SK-N-SH treated with all-trans-retinoic acid at 6 μM for 48 hours (cell line): ENCODE measurements at places on chromosomes 4 and X.
A peak's percentile ranks its signal among the peaks of the same experiment; 100 is the strongest.

DNA sequence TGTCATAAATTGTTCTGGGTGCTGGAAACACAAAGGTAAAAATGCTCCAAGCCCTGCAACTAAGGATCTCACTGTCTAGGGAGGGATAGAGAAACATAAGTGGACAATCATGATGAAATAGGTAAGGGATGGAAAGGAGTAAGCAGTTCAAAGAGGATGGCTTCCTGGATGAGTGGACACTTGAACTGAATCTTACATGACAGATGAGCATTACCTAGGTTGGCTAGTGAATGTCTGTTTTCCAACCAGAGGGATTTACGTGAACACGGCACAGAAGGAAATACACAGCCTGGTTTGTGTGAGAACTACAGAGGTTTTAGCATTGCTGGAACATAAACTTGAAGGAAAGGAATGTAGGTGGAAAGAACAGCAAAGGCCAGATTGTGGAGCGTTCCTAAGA lies 150.2 kb upstream of the GALNT7 start:
- no peak for ATAC-seq

- ATAC-seq: no peak
These were observed 36.8 kb downstream of the VSIG4 start for GRCh38 chrX:66002824-66003680.

DNA sequence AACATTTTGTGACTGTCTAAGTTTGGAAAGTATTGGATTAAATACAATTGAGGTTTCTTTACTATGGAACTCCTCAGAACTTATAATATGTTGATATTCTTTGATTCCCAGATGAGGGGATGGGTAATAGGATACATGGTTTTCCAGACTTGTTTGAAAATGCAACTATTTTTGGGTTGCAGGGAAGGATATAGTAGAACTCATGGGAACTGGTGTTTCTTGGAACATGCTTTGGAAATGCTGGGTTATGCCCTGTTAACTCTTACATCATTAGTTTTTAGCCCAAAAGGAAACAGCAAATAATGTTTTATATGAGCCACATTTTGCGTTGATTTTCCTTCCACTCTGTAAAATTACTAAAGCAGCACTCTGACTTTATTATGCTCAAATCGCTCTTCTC lies 41.9 kb downstream of the HPF1 start:
- ATAC-seq: no peak

- no peak for ATAC-seq
These were observed 20.5 kb upstream of the GPR78 start for GRCh38 chr4:8559524-8560264.

DNA sequence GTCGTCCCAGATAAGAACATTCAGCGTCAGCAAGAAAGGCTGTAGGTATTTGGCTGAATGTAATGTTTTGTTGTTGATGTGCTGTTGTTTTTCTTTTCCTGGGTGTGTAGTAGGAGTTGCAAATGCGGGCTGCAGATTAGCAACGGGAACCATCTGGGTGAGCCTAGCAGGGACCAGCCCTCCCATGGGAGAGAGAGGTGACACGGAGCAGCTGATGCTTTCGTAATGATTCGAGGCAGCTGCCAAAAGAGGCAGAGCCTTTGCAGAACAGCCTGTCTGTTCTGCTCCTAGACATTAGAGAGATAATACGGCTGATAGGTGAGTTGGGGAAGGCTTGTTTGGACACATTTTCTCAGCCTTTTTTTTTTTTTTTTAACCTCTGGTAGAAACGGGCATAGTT lies 25.3 kb downstream of the ARSF start:
- no peak for ATAC-seq

- no peak for ATAC-seq
These were observed 130.8 kb upstream of the BMPR1B start for GRCh38 chr4:94626942-94627341.

- no peak for ATAC-seq
These were observed 34.7 kb downstream of the ADD1 start for GRCh38 chr4:2878346-2878745.

DNA sequence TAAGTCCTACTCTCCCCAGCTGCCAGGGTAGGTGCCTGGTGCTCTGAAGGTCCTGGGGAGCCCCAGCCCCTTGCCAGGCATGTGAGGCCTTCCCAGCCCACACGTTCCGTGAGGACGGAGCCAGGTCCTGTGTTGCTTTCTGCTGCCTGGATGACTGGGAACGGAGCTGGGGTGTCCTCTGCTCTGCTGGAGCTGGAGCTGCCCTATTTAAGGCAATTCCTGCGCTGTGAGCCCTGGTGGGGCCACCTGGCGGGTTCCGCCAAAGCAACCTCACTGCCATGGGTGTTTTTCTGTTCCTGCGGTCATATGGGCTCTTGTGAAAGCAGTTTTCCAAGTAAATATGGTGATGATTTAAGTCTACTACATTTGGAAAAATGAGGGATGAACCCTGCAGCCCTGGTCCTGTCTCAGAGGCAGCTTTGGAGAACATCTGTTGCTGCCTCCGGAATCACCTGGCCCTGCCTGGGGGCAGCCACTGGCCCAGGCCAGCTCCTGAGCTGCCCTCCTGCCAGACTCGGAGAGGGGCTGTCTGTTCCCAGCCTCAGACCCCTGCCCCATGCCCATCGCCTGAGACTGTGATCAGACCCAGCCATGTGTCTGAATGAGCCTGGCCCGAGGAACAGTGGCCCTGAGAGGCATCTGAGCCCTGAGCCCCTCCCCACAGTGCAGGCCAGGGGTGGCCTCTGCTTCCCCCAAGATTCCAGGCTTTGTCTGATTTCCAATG lies 33.2 kb downstream of the FGFRL1 start:
- no peak for ATAC-seq

- no peak; the same call in 2 of the 3 replicates for ATAC-seq
These were observed 32.6 kb upstream of the SPON2 start for GRCh38 chr4:1204828-1205585.

GRCh38 chr4:173367285-173367684 lies 3.5 kb upstream of the SAP30 start:
- ATAC-seq: no peak

- ATAC-seq: peak; percentile 88
These were observed 1411.1 kb upstream of the PCDH7 start for GRCh38 chr4:29309050-29309449.

GRCh38 chrX:15160558-15161095 lies 109.3 kb downstream of the ASB9 start:
- ATAC-seq: no peak

GRCh38 chrX:53089224-53089842 lies 4.6 kb upstream of the KANTR start:
- peak; percentile 46 for ATAC-seq

GRCh38 chrX:23952984-23953907 lies 45.4 kb downstream of the CXorf58 start:
- ATAC-seq: no peak

DNA sequence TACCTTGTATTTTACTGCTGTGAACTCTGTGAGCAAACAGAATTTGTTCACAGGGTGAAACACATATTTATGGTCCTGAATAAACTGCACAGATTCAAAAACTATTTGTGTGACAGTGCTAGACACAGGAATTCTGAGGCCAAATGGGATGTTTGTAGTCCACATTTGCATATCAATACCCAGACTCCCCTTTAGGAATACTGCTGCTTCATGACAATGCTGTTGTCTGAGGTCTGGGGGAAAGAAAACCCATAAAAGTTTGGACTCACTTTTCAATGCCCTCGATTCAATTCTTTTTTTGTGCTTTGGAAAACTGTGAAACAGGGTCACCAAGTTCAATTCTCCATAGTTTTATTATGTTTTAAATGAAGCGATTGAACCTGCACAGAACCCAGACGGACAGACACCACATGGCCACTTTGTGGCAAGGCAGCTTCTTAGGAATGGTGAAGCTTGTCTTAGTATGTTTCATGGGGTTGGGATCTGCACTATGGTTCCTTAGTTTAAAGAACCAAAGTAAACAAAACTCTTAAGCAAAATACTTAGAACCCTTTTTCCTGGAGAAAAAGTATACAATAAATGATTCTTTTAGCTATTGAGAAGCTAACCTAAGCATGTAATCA lies 92.3 kb upstream of the MAD2L1 start:
- no peak for ATAC-seq

- ATAC-seq: no peak
These were observed 326.3 kb downstream of the ARHGAP10 start for GRCh38 chr4:148057984-148058859.

GRCh38 chr4:146842876-146843275 lies 102.8 kb downstream of the TTC29 start:
- no peak for ATAC-seq

DNA sequence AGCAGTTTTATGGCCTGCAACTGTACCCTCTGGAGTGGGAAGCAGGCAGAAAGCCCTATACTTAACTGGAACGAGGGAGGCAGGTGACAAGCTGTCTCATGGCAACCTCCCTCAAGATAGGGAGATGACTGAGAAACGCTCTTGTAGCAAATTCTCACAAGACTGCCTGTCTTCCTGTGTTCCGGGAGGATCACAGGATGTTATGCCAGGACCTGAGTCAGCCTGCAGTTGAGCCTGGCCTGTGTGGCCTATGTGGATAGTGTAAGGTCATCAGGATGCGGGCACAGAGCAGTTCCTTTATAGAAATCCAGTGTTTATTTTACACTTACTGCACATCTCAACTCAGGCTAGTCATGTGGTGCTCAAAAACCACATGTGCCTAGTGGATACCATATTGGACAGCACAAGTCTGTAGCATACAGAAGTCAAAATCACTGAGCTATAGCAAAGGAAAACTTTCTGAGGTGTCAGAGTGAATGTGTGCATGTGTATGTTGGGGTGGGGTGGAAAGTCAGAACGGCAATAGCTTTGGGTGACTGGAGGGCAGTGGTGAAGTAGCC lies 25.2 kb downstream of the TAF7L start:
- ATAC-seq: peak; percentile 40; the same call in 2 of the 3 replicates

GRCh38 chrX:57651169-57651919 lies 28.7 kb downstream of the NLRP2B start:
- no peak for ATAC-seq

DNA sequence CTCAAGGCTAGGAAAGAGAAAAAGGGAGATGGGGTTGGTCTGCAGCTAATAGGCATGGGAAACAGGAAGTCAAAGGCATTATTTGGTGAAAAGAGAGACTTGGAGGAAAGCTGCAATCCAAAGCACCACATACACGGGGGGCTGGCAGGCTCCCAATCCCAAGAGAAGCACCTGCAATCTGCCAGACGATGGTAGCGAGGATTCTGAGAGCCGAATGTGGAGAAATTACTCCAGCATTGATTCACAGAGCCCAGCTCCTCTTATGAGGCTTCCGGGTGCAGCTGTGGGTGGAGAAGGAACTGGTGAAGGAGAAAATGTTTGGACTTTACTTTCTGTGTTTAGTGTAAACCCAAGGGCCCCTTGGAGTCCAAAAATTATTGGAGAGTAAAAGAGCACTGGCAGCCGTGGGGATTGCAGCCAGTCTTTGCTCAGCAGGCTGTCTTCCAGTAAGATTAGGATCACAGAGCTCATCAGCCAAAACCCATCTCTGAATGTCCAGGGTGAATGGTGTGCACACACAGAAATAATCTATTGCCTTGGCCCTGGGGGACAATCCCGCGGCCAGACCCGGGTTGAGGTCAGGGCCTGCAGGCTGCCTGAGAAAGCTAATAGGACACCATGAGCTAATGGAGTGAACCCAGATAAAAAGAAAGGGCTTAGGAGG lies 197.6 kb downstream of the KIT start:
- ATAC-seq: no peak

DNA sequence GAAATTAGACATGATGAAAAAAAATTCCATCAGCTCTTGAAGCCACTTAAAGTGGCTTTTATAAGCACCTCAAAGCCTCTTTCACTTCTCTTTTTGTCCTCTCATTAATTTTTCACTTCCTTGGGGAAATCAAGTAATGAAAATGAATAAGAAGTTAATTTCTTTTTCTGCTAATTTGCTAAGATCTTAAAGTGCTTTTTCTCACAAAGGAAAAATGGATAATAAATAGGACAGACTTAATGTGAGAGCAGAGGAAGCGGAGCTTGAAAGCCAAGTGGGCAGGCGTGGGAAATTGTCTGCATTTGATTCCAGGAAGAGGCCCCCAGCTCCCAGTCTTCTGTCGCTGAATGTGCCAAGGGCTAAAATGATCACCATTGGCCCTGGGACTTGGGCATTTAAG lies 28.6 kb downstream of the CDS1 start:
- ATAC-seq: no peak

- ATAC-seq: no peak
These were observed 2050.7 kb downstream of the ARAP2 start for GRCh38 chr4:34193451-34194154.

DNA sequence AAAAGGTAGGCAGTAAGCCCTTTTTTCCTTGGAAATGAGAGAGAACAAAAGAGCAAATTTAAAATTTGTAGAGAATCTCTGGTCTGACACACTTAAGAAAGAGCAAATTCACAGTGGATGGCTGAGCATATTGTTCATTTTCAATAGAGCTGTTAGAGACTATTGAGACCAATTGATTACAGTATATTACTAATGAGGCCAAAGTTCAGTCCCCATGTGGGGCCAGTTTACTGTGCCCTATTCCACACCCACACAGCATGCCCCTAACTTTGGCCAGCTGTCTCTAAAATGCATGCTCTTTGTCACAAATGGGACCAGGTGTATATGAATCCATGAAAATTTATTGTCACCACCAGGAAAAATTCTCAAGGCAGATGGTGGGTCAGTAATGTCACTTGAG lies 470.5 kb downstream of the PCDH7 start:
- no peak for ATAC-seq

DNA sequence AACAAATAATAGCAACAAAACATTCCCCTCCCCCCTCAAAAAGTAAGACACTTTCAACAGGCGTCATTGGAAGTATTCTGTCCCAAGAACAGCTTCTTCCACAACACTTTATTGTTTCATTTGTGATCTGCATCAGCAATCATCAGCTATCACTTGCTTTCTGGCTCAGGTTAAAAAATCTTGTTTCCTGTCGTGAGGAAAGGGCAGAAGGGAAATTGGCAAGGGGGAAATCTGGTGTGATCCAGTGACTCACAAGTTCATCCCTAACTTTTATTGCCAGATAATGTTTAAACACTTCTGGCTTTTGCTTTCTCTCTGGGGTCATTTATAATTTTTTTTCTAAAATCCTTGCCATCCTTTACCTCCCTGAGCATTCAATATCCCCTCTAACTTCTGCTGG lies 247.4 kb upstream of the GIMD1 start:
- ATAC-seq: peak; percentile 46

DNA sequence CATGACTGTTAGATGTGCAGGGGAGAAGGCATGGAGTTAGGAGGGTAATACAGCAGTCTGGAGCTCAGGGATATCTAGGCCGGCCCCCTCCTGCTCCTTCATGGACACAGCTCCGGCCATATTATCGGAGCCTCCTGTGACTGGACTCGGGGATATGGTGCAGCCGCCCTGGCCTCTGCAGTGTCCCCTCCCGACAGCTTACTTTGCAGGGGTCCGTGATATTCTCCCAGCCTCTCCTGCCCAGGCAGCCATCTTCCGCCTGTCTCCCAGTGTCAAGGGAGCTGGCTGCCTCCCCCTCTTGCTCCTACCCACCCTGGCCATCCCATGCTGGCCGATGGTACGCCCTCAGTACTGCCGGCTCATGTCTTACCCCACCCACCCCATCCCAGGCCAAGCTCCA lies 19.9 kb upstream of the RNF4 start:
- ATAC-seq: no peak

DNA sequence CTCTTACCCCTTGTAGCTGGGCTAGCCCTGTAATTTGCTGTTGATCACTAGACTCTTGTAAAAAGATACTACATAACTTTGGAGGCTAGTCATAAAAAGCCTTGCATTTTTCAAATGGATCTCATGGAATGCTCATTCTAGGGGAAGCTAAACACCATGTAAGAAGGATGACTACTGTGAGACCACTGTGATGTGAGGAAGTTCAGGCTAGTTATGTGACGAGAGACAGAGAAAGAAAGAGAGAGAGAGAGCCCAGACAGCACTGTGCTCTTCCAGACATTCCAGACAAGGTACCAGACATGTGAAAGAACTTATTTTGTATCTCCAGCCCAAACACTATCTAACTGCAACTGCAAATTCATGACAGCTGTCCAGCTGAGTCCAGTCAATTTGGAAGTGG lies 404.6 kb upstream of the PITX2 start:
- no peak for ATAC-seq
